ENCODE measurements at places on chromosomes 12 and 14. TPM values are rescaled to one million over a fixed set of nuclear protein-coding genes. Genes with fewer than 3 reads are reported as not detected.

- DNase-seq: no peak
These were observed 174.3 kb upstream of the BCL2L14 start for GRCh38 chr12:11896417-11896929.

GRCh38 chr12:81465876-81466275, 293.3 kb downstream of the PPFIA2 start:
- no peak for DNase-seq

- DNase-seq: no peak
These were observed 176.8 kb downstream of the GXYLT1 start for GRCh38 chr12:41967668-41968500.

GRCh38 chr12:26102953-26103352, 21.9 kb downstream of the BHLHE41 start:
- DNase-seq: no peak

GRCh38 chr14:24277071-24277470, 5.7 kb upstream of the RABGGTA start:
- peak; percentile 72 for DNase-seq

DNA sequence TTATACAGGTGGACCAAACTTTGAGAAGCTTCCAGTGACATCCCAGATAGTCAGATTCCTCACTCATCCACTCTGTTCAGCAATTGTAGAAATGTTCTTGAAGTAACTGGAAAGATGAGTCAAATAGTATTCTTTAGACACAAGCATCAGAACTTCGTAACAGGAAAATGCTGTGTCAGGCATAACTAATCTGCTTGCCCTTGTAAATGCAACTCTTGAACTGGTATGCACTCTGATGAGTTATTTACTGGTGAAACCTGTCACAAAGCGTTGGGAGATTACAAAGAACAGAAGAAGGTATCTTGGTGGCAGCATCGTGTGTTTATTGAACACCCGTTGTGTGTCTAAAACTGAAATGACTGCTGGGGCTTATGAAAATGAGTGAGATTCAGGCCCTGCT, 10.8 kb upstream of the DUSP6 start:
- no peak for DNase-seq

GRCh38 chr12:99906786-99907579, 77.8 kb downstream of the ANKS1B start:
- no peak for DNase-seq

GRCh38 chr12:103924761-103925641, 5.2 kb upstream of the HSP90B1 start:
- peak; percentile 72 for DNase-seq

DNA sequence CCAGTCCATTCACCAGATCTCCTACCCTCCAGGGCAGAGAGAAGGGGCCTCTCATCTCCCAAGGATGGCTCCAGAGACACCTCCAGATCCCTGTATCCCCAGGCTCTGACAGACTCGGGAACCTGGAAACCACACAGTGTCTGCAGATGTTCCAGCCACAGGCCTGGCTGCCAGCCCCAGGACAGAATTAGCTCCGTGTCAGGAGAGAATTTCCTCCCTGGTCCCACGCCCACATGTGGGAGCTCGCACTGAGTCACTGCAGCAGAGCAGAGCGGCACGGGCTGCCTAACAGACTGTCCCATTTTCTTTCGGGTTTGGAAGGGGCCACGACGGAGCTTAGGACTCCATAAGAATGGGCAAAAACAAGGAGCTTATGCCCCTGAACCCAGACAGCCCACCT, 33.6 kb downstream of the CMKLR1 start:
- peak; percentile 90 for DNase-seq

- DNase-seq: no peak
These were observed 124.0 kb downstream of the NDUFA12 start for GRCh38 chr12:94879542-94879941.

DNA sequence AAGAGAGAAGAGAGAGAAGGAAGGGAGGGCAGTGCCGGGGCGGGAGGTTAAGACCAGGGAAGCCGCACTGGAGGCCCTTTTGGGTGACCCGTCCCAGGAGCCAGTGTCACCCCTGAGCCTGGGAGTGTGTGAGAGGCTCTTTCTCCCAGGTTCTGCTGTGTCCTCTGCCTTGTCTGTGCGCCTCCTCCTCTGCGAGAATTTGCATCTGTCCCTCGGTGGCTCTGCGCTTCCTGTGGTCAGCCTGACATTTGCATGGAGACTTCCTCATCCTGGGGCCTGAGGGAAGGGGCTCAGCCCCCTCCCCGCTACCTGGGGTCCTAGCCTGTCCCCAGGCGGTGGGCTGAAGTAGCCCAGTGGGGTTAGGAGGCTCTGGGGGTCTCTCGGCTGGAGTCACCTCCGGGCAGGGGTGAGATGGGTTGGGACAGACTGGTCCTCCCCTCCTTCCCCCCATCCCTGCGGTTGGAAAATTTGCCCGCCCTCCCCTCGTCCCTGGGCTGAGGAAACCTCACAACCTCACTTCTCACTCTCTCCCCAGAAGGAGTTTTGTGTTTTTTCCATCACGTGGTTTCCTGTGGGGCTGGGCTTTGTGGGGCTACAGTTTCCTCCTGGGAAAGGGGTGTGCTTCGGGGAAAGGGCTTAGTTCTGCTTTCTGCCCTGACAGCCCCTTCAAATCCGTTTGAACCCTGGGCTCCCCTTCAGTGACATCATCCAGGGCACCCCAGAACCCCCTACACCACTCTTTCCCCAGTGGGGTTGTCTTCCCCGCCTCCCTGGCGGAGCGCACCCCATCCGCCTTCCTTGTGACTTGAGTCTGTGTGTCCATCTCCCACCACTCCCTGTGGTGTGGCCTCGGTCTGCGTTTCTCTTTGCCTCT, 2.5 kb downstream of the PTPN6 start:
- peak; percentile 96 for DNase-seq

DNA sequence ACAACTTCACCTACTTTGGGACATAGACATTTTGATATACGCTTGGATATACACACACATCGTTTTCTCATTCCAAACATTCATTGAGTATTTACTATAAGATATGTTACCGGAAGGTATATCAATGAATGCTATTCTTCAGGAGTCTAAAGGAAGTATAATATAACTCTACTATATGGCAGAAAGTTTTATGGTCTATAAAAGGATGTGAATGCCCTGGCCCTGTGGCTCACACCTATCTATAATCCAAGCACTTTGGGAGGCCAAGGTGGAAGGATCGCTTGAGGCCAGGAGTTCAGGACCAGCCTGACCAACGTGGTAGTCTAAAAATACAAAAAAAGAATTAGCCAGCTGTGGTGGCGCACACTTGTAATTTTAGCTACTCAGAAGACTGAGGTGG, 5.6 kb downstream of the NRIP2 start:
- no peak for DNase-seq

GRCh38 chr12:99917711-99918402, 66.9 kb downstream of the ANKS1B start:
- no peak for DNase-seq

GRCh38 chr14:77064521-77065178, 33.4 kb upstream of the CIPC start:
- no peak for DNase-seq

DNA sequence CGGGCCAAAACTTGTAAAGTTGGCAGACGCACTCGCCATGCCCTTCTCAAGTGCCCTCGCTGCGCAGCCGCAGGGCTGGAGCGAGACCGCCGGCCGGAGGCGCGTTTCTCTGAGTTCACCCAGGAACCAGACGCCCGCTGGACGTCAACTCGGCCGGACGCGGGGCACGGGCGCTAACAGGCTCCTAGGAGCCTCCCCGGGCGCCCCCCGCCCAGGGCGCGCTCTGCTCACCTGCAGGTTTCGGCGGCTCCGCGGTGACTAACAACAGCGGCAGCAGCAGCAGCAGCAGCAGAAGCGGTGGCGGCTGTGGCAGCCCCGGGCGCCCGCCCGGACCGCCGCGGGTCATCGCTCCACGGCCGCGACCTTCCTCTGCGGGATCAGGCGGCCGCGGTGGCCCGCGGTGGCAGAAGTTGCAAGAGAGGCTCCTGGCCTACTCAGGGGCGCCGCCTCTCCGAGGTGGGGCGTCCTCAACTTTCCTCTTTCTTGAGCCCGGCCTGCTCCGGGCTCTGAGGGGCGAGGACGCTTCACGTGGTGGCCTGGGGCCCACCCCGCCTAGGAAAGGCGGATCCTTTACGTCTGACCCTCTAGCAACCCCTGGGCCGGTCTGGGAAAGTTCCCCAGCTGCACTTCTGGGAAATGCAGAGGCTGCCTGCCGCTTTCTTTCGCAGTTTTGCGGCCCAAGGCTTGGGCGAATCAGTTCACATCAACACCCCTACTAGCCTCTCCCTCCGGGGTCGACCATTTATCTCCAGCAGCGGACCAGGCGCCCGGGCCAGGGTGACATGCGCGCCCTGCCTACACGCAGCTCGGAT, at the start of gene PLBD1:
Gene PLBD1, minus strand, starts transcription at position 533 of the 812 bp plus-strand sequence. Its CDS starts 187 bp downstream, at position 346.
- peak; percentile 81 for DNase-seq

GRCh38 chr14:64708148-64709004, 4.2 kb downstream of the PLEKHG3 start:
- no peak for DNase-seq

- DNase-seq: no peak
These were observed 56.6 kb downstream of the TBX3 start for GRCh38 chr12:114627393-114627792.

- DNase-seq: no peak
These were observed 18.4 kb downstream of the ZFYVE1 start for GRCh38 chr14:73008501-73008900.

GRCh38 chr14:46279327-46279726, 372.3 kb downstream of the RPL10L start:
- DNase-seq: no peak

- no peak for DNase-seq
These were observed 38.7 kb upstream of the TBX5 start for GRCh38 chr12:114444422-114445279.

DNA sequence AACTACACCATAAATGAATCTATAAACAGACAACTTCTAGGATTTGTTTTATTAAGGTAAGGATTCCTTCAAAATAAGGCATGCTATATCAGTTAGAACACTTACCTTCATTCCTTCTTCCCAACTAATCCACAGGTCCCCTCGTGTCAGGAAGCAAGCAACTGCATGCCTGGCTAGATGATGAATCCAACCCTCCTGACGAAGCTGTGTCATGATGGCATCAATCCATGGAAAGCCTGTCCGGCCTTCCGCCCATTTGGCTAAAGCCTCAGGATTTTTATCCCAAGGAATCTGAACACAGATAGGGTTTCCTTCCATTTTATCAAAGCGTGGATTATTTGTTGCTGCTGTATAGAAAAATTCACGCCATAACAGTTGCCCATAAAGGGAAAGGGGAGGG, 12.5 kb upstream of the MTERF2 start:
- peak; percentile 27 for DNase-seq

DNA sequence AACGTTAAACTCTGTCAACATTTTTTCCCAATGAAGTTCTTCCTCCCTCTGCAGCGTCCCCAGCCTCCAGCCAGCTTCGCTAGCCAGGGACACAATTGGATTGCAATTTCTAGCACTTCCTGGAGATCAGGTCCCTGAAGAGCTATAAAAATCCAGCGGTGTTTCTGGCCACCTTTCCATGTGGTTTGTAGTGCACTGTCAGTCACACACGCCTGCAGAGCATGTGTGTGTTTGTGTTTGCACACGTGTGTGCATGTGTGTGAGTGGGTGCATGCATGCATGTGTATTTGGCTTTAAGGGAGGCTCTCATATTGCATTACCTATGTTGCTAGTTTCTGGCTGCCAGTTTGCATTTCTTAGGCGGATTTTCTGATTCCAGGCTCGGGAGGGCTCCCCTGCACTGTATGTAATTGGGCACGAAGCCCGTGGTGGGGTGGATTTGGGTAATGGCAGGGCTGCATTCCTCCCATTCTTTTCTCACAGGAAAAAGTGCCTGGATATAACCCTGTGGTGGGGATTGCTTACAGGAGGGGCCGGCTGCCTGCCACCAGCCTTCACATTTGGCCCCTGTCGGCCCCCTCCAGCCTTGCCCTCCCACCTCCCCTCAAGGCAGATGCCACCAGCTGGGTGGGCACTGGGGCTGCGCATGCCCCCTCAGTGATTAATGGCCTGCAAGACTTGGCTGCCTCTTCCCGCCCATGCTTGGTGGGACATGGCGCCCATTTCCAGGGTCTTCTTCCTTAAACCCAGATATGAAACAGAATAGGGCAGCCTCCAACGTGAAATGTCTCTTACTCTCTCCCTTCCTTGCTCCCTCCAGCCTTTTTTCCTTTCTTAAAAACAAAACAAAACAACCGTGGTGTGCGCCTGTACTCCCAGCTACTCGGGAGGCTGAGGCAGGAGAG, 74.0 kb downstream of the TSPAN9 start:
- peak; percentile 91 for DNase-seq

- no peak for DNase-seq
These were observed 10.0 kb downstream of the CAPZA3 start for GRCh38 chr12:18747895-18748294.

DNA sequence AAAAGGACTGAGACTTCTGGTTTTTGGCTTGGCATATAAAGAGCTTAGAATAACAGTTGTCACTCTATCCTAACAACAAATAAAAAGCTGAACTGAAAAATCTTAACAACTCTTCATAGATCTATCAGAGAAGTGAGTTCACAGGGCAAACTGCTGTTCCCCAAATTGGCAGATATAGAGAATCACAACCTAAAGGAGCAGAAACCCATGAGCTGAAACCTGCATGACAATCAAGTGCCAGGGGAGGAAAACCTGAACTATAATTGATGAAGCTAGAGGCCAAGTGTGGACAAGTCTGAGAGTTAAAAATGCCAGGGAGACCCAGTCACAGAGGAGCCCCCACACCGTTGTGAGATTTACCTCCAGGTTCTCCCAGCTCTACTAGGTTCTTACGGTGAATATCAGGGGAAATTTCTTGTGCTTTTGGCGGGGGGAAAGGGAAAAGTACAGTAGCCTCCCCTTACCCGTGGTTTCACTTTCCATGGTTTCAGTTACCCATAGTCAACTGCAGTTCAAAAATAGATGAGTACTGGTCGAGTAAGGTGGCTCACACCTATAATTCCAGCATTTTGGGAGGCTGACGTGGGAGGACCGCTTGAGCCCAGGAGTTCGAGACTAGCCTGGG, 53.9 kb downstream of the ATF7 start:
- no peak for DNase-seq

Gene HCAR3
- not detected for total RNA-seq

Gene DRAM1
- 150 TPM for total RNA-seq

Gene SLC5A8
- total RNA-seq: not detected

Gene LRP10
- total RNA-seq: 147 TPM

Gene ADAMTS20
- total RNA-seq: not detected

Gene IL23A
- total RNA-seq: not detected

Gene FLVCR2
- total RNA-seq: 1.5 TPM

Gene SARNP
- 56.6 TPM for total RNA-seq

Gene HHIPL1
- total RNA-seq: 12.3 TPM

Gene OR6C2
- not detected for total RNA-seq

Gene TAS2R7
- not detected for total RNA-seq

Gene SLC48A1
- total RNA-seq: 18.0 TPM

Gene LALBA
- not detected for total RNA-seq

Gene ARPC3
- total RNA-seq: 258 TPM

Gene SPX
- 2.9 TPM for total RNA-seq

Gene PIANP
- not detected for total RNA-seq

Gene CACNA2D4
- 0.72 TPM for total RNA-seq

Measured in osteoblast (primary cell).